Urinary bladder (tissue), 4 donors: ENCODE measurements at places on chromosomes 3 and 15.

GRCh38 chr3:127822041-127822681 lies at the start of gene MGLL:
Gene MGLL, minus strand, starts transcription at chr3:127822515. Its CDS starts 197 bp downstream, at chr3:127822318.
- DNase-seq, result no peak

DNA sequence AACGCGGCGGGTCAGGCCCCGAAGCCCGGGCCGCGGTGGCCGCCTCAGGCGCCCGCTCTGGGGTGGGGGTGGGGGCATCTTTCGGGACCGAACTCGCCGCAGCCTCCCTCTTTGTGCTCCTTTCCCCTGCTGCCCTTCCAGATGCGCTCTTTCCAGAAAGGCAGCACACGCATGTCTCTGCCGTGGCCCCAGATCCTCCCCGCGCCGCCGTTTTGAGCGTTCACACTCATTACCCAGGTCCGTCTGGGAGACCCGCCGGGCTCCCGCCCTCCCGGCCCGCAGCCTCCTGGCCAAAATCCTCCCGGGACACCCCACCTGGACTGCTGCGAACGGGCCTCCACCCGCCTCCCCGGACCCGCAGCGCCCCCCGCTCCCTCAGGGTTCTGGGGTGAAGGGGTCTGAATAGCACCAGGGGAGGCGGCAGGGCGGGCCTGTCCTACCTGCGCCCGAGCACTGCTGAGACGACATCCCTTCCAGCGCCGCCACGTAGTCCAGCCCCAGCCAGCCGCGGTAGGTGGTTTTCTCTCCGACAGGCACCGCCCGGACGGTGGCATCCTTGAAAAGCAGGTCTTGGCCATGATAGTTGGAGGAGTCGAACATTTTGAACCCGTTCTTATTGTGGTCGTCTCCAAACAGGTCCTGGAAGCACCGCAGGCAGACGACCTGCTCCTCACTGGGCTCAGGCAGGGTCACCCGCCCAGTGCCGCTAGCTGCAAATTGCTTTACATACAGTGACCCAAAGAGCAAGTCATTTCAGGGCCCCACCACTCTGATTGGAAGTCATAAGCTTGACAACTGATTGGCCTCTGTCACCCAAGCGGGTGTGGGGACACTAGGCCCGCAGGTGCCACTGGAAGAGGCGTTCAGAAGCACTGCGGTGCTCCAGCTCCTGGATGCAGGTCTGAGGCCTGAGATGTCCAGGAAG lies 25.9 kb downstream of the MELTF start:
- no peak for DNase-seq

DNA sequence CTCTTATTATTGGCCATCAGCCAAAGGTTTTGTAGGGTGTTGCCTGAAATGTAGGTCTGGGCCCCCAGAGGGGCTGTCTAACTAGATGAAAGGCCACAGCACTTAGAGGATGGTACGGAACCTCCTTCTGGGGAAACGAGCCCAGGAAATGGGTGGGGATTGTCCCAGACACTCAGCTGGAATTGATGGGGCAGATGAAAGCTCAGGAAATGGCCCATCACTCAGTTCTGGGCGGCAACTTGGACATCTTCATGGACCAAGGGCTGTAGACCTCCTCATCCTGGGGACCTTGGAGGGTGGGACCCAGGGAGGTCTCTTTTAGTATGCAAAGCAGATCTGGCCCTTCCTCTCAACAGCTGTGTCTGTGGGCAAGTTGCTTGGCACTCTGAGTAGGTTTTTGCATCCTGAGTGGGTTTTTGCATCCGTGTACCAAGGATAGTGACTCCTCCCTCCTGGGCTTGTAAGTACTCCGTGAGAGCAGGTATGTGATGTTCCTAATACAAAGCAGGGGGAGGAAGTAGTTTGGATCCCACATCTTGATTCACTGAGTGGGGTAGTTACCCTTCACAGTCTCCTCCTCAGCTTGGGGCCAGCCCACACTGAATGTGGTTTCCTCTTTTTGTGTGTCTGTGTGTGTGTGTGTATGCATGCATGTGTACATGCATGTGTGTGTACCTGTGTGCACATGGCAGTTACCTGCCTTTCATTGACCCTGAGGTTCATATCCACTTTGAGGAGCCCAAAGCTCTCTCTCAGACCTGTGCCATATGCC lies 292.0 kb downstream of the RPLP1 start:
- DNase-seq, result no peak

GRCh38 chr15:55248895-55249294 lies 40.7 kb downstream of the RAB27A start:
- DNase-seq, result no peak

DNA sequence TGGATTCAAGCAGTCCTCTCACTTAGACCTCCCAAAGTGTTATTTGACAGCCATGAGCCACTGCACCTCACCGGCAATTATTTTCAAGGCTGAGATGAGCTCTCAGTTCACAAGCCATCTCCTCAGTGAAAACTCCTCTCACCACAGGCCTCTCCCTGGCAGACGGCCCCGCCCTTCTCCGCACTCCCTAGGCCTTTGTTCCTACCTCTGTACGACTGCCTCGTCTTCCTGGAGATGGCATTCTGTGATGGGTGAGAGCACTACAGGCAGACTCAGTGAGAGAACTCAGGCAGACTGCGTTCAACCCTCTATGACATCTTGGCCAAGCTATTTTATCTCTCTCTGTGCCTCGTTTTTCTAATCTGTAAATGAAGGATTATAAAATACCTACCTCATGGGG lies 67.0 kb upstream of the TPM1 start:
- DNase-seq, result no peak

- DNase-seq, result no peak
Measured at GRCh38 chr3:35968043-35968622, 328.8 kb downstream of the ARPP21 start.

DNA sequence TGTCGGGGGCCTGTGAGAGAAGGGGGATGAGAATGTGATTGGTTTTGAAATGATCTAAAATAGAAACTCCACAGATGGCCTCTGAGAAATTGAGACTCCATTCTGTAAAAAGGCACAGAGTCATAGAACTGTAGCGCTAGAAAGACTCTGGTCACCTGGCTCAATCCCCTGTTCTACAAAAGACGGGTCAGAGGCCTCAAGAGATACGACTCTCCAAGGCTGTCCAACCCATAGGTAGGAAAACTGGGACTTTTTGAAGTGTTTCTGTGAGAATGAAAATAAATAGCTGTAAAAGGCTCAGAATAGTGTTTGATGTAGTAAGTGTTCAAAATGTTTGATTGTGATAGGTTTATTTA lies 11.7 kb upstream of the TMC3 start:
- DNase-seq, result no peak

GRCh38 chr15:49758456-49758855 lies 137.6 kb downstream of the DTWD1 start:
- DNase-seq, result no peak

- DNase-seq, result peak; percentile 82
Measured at GRCh38 chr3:128170866-128171516, 17.7 kb downstream of the EEFSEC start.

DNA sequence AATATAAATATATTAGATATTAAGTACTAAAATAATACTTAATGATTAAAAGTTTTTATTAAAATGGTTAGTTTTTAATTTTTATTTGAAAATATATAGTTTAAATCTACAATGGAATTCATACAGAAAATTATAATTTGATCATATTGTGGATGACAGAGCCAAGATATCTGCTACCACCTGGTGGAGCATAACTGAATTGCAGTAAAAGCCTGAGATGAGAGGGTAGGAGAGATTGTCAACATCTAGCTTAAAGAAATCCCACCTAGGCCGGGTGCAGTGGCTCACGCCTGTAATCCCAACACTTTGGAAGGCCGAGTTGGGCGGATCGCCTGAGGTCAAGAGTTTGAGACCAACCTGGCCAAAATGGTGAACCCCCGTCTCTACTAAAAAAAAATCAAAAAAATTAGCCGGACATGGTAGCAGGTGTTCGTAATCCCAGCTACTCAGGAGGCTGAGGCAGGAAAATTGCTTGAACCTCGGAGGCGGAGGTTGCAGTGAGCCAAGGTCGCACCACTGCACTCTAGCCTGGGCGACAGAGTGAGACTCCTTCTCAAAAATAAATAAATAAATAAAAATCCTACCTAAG lies 25.1 kb upstream of the CSTA start:
- no peak for DNase-seq

DNA sequence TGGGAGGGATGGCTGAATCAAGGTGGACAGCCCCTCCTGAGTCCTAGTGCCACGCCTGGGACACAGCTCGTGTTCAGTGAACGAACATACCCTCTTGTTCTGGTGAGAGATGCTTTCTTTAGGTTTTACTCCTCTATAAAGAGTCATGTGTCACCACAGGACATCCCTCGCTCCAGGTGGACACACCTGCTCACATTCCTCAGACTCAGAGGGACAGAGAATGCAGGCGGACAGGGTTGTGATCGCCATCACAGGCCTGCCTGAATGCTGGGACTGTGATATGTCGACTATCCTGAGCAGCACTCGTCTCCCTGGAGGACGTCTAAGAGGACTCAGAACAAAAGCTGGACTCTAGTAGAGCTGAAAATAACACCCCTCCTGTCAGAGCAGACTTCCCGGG lies 96.4 kb upstream of the SNRPA1 start:
- no peak for DNase-seq

- no peak for DNase-seq
Measured at GRCh38 chr3:121895736-121896135, 1.5 kb downstream of the SLC15A2 start.

DNA sequence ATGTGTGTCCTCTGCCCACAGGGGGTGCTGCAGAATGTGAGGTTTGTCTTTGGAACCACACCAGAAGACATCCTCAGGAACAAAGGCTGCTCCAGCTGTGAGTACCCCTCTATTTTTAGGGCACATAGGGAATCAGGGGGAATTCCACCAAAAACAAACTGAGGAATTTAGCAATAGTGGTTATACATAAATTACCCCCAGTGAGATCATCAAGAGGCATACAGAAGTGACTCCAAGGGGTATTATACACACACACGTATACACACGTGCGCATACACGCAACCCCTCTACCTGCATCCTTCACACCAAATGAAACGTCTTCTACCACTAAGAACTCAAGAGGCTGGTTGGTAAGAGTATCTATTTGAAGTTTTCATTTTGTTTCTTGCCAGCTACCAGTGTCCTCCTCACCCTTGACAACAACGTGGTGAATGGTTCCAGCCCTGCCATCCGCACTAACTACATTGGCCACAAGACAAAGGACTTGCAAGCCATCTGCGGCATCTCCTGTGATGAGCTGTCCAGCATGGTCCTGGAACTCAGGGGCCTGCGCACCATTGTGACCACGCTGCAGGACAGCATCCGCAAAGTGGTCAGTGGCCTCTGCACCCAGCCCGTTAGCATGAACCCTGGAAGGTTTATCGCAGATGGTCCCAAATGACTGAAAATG lies 2.9 kb downstream of the THBS1 start:
- DNase-seq, result no peak

DNA sequence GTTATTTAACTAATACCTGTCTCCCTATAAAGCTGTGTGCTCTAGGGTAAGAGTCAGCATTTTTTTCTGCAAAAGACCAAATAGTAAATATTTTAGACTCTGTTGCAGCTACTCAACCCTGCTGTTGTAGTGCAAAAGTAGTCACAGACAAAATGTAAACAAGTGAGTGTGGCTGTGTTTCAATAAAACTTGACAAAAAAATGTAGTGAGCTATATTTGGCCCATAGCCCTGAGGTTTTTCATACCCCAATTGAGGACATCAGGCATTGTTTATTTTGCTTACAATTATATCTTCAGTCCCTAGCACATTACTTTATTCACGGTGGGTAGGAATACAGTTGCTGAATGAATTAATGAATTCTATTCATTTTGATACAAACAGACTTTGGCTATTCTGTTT lies 58.7 kb upstream of the TBC1D5 start:
- DNase-seq, result no peak

- no peak for DNase-seq
Measured at GRCh38 chr3:67655364-67656121, 1.1 kb upstream of the SUCLG2 start.

DNA sequence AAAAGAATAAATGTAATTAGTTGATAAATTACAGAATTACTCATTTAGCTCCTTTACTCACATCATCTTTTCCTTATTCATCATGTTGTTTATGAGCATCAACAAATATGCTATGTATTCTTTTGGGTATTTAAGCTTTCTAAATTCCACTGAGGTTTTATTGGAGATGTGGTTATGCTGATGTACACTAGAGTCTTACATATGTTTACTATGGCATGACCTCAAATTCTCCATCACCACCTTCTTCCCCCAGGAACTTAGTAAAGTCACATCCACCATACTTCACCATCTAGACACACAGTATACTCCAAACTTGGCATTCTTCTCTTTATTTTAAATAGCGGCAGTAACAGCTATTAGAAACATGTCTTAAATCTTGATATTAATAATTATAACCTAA lies 74.1 kb upstream of the MELTF start:
- DNase-seq, result no peak

- DNase-seq, result no peak
Measured at GRCh38 chr15:78811124-78811824, at the start of gene ADAMTS7. Gene ADAMTS7, minus strand, starts transcription at chr15:78811464. Its CDS starts 244 bp downstream, at chr15:78811220.

DNA sequence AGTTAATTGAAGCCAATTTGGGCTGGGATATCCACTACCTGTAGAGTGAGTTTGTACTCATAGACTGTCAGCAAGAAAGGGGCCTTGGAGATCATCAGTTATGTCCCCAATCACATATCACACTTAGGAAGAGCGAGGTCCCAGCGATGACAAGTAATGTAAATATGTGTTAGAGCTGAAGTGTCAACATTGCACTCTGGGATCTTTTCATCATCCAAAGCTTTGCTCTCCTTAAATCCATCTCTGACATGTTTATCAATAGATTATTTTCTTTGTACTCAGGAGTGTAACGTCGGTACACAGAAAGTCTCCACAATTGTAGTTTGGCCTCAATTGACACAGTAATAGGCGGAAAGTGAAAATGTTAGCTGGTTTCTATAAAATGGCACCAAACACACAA lies 113.7 kb upstream of the TPRG1 start:
- no peak for DNase-seq

- no peak for DNase-seq
Measured at GRCh38 chr3:37243820-37244748, 69.7 kb upstream of the LRRFIP2 start.

GRCh38 chr3:71281280-71281679 lies 302.2 kb downstream of the FOXP1 start:
- no peak for DNase-seq

DNA sequence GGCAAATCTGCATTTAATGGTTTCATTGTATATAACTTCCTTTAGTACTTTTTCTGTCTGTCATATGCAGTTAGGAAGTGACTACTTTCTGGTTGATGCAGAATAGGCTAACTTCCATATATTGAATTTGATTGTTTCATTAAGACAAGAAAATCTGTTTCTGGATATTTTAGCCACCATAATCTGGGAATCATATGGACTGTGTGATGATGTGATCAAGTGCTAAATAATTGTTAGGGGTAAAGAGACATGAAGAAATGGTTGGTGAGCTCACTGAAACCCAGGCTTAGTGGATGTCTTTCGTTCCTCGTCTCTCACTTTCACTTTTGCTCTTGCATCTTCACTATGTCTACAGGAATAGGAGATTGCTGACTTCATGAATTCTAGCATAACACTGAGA lies 3.5 kb upstream of the MNS1 start:
- DNase-seq, result no peak

GRCh38 chr3:107063351-107063750 lies 313.9 kb upstream of the CCDC54 start:
- no peak for DNase-seq

DNA sequence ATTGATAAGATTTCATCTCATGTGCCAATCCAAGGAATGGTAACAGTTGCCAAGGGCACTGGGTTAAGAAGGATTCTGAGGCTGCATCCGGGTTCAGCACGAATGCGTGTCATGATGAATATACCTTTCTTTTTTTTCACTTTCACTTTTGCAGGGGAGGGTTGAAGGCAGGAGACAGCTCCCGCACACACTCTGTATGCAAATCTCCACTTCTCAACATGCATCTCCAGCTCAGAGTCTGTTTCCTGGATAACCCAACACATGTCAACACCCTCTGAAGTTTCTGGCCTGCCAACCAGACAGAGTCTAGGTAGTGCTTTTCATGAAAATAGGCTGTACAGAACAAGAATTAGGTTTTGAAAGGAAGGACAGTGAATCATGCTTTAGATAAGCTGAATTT lies 21.6 kb downstream of the B4GALT4 start:
- DNase-seq, result no peak
